ENCODE measurements at places on chromosomes 2 and 18.

- DNase-seq, result peak; percentile 19
These were observed 14.2 kb downstream of the PMS1 start for GRCh38 chr2:189798312-189799029.

GRCh38 chr2:156065912-156066311, 266.6 kb downstream of the NR4A2 start:
- no peak for DNase-seq

GRCh38 chr2:27729198-27729597, 42.3 kb upstream of the MRPL33 start:
- DNase-seq, result no peak

- no peak for DNase-seq
These were observed 139.1 kb downstream of the IRS1 start for GRCh38 chr2:226660526-226660925.

GRCh38 chr2:8522687-8523086, 159.2 kb upstream of the ID2 start:
- no peak for DNase-seq

DNA sequence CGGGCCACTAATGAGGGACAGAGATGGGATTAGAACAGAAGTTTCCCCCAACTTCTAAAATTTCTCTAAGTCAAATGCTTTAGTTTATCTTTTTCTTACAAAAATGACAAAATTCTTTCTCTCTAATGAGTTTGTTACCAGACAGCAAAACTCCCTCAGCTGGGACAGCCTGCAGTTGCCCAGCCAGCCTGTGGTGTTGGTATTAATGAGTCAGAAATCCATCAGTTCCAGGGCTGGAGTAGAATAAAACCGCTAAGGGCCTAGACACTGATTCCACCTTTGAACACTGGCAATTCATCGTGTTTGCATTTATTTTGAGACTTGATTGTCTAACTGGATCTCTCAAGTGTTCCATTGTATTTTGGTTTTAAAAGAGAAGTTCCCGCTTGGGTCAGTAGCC, 38.3 kb upstream of the SMAD2 start:
- no peak for DNase-seq

DNA sequence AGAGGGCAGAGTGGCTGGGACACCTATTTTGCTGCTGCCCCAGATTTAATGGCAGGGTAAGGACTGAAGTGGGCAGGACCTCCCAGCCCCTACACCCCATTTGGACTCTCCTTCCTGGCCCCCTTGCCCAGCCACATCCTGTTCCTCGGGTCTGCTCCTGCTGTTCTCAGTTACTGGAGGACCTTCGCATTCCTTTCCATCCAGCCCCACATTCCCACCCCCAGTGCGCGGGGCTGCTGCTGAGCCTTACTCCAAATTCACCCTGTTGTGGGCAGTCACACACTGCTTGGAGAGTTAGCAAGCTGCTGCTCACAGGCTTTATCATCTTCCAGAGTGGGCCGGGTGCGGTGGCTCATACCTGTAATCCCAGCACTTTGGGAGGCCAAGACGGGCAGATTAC, 75.2 kb upstream of the SLC14A2 start:
- DNase-seq, result no peak

Measured in NCI-H345 (cell line).